Activated T-cell treated with anti-CD3 and anti-CD28 coated beads for 24 hours (primary cell): ENCODE measurements at places on chromosomes 12 and 14.

DNA sequence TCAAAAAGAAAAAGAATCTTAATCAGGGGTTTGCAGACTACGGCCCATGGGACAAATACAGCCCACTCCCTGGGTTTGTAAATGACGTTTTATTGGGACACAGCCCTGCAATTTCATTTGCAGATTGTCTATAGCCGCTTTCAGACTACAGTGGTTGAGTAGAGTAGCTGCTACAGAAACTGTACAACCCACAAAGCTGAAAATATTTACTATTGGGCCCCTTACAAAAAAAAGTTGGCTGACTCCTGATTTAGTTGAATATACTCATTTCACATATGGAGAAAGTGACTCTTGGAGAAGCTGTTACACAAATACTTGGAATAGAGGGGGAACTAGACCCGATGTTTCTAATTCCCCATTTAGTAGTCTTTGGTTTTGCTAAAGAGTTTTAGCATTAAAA is 162.5 kb upstream of the NOS1 start:
- no peak for DNase-seq

DNA sequence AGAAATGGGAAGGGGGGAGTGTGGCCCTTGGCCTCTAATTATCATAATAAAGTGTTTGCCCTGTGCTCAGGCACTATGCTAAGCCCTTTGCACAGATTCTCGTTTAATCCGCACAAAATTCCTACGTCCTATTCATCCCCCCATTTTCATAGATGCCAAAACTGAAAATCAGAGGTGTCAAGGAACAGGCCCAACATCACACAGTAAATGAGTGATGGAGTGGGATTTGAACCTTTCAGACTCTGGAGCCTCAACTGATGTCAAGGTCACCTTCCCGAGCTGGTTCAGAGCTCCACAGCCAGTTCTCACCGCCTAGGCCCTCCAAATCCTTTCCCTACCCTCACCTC is 80.7 kb downstream of the IRF2BPL start:
- no peak for DNase-seq

DNA sequence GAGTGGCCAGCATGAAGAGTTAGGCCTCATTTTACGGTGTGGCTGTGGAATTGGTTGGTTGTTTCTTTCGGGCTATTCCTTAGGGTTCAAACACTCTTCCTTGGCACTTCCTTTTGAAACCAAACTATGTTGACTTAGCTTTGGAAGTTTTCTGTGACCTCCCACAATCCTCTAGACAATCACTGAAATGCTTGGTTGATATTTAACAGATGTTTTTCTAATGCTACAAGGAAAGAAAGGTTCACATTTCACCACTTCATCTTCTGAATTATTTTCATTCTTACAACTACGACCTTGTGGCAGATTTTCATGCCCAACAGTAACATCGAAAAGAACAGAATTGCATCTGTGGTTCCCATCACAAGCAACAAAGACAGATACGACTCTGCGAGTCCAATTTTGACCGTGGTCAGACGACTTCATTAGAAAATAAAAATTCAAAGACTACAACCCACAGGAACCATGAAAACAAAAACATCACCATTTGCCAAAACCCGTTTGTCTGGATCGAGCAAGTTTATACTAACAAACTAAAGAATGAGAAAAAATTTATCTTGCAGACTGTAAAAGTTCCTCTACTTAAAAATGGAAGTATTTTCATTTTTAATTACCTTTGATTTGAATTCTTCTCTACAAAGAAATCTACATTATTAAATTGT is 16.9 kb downstream of the PRKAB1 start:
- no peak for DNase-seq

GRCh38 chr12:64671681-64672080 is 61.4 kb downstream of the RASSF3 start:
- no peak for DNase-seq

DNA sequence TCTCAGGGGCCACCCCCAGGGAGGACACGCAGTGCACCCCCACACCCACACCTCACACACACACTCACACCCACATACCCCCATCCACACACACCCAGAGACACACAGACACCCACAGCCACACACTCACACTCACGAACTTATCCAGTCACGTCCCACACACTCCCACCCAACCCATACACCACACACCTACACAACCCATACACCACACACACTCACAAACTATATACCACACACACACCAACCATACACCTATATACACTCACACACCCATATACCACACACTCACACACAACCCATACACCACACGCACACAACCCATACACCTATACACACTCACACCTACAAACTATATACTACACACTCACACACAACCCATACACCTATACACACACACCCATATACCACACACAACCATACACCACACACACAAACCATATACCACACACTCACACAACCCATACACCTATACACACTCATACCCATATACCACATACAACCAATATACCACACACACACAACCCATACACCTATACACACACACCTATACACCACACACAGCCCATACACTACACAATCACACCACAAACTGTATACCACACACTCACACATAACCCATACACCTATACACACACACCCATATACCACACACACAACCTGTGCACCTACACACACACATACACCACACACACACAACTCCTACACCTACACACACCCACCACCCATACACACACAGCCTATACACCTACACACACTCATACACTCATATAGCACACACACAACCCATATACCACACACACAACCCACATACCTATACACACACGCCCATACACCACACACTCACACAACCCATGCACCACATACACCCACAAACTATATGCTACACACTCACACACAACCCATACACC is 42.7 kb downstream of the TMEM121 start:
- DNase-seq = no peak
